Naive thymus-derived CD4-positive, alpha-beta T cell (primary cell): ENCODE measurements at places on chromosomes 7 and 10.

GRCh38 chr10:124612611-124613498 lies 131.3 kb downstream of the FAM53B start:
- no peaks in the 10 kb centered on the region for H3K27me3 ChIP-seq
- no peak overlapping the region for H3K4me3 ChIP-seq
- no peak for DNase-seq
- peak overlapping the region; percentile 64 for H3K27ac ChIP-seq
- H3K36me3 ChIP-seq = no peaks in the 10 kb centered on the region

DNA sequence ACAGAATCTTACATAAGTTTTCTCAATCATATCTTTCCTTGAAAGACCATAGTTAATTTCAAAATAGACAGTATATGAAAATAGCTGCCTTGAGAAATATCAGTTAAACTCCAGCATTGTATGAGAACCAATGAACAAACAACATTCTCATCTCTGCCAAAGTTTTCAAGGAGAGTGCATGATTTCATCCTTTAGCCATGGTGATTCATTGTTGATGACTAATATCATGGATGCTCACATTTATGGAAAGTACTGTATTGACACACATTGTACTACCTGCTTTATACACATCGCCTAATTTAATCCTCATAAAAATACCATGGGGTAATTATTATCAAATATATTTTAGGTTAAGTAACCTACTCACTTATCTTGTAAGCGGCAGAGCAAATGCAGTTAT lies 250.3 kb downstream of the CNTNAP2 start:
- H3K27ac ChIP-seq = no peak overlapping the region
- no peak for DNase-seq
- no peak overlapping the region for H3K4me3 ChIP-seq
- no peaks in the 10 kb centered on the region for H3K36me3 ChIP-seq
- no peaks in the 10 kb centered on the region for H3K4me1 ChIP-seq

DNA sequence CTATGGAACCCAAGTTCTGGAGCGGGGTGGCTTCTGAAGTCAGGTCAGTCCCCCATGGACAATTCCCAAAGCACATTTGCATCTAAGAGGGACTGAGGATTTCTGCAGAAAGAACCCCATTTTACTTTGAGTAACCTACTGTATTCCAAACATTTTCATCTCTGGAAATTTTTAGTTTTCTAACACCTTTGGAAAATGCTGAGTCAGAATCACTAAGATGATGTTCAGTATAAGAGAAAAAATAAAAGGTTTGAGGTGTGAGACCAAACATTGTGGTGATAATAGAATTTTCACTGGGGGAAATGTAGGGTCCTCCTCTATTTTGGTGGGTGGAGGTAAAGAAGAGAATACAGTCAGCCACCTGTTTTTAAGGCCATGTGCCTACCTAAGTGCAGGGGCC lies 227.1 kb downstream of the LRMDA start:
- H3K27me3 ChIP-seq = no peaks in the 10 kb centered on the region
- no peak overlapping the region for H3K4me3 ChIP-seq
- no peaks in the 10 kb centered on the region for H3K4me1 ChIP-seq
- DNase-seq = no peak
- no peak overlapping the region for H3K27ac ChIP-seq

GRCh38 chr7:158454631-158455030 lies 133.0 kb downstream of the PTPRN2 start:
- H3K36me3 ChIP-seq = no peaks in the 10 kb centered on the region
- no peak overlapping the region for H3K4me3 ChIP-seq
- H3K4me1 ChIP-seq = no peaks in the 10 kb centered on the region
- no peak for DNase-seq
- no peaks in the 10 kb centered on the region for H3K27me3 ChIP-seq
- no peak overlapping the region for H3K27ac ChIP-seq

DNA sequence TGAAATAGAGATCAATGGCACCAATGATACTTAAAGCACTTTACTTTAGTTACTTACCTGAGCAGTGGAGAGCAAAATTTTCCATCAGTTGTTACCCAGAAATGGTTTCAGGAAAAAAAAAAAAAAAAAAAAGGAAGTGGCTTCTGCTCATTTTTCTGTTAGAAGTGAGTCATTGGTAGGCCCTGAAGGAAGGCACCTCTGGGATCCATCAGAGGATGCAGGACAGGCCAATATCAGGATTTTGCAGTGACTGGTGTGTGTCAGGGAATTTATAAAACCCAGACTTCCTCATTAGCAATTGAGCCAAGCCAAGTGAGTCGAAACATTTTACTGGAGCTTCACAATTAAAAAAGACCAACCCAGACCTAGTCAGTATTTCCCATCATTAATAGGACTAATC lies 2.3 kb upstream of the SMIM30 start:
- no peaks in the 10 kb centered on the region for H3K4me1 ChIP-seq
- no peaks in the 10 kb centered on the region for H3K27me3 ChIP-seq
- H3K4me3 ChIP-seq = no peak overlapping the region
- DNase-seq = no peak

- DNase-seq = no peak
- no peaks in the 10 kb centered on the region for H3K4me1 ChIP-seq
- H3K27me3 ChIP-seq = no peaks in the 10 kb centered on the region
- no peaks in the 10 kb centered on the region for H3K36me3 ChIP-seq
Observed at GRCh38 chr10:133467286-133467911, 13.7 kb downstream of the SCART1 start.

GRCh38 chr10:78212060-78212785 lies 178.6 kb downstream of the RPS24 start:
- no peaks in the 10 kb centered on the region for H3K36me3 ChIP-seq
- no peaks in the 10 kb centered on the region for H3K4me1 ChIP-seq
- H3K4me3 ChIP-seq = no peak overlapping the region
- no peak for DNase-seq
- no peak overlapping the region for H3K27ac ChIP-seq
- H3K27me3 ChIP-seq = no peaks in the 10 kb centered on the region
